ENCODE measurements at places on chromosomes 16 and 17. TPM values are rescaled to one million over a fixed set of nuclear protein-coding genes. Genes with fewer than 3 reads are reported as not detected.

DNA sequence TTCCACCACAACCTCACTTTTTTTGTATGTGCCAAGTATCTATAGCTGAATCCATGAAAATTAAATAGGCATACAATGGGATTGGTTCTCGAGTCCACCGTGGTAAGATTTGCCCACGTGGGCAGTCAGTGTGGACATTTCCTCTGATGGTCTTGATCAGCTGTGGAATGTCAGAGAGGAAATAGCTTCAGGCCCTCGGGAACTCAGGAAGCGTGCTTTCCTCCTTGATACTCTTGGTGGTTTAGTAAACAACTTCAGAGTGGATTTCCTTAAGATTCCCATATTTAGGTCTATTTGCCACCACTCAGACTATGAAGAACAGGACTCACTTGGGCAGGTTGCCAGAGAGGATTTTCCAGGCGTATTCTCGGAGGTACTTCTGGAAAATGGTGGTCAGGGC is 152.5 kb downstream of the VPS53 start:
- no peak for DNase-seq

CDH16 gene
- not detected for total RNA-seq

DNA sequence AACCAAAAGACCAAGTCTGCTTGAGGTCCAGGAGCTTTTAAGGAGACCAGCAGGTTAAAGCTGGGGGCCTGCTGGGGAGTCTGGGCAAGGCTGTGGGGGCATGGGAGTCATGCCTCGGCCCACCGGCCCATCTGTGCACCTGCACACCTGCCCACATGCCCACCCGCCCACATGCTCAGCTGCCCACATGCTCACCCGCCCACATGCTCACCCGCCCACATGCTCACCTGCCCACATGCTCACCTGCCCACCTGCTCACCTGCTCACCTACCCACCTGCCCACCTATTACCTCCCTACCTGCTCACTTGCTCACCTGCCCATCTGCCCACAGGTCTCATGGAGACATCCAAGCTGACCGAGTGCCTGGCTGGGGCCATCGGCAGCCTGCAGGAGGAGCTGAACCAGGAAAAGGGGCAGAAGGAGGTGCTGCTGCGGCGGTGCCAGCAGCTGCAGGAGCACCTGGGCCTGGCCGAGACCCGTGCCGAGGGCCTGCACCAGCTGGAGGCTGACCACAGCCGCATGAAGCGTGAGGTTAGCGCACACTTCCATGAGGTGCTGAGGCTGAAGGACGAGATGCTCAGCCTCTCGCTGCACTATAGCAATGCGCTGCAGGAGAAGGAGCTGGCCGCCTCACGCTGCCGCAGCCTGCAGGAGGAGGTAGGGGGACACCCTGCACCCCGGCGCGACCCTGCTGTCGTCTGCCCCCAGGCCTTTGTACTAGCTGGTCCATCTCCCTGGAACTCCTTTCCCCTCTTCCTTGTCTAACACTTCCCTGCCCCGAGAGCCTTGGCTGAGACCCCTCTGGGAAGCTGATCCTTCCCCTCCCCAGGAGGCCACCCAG is 14.0 kb downstream of the CARD14 start:
- DNase-seq = no peak

GRCh38 chr17:65065906-65066305 is 9.4 kb upstream of the GNA13 start:
- no peak for DNase-seq

GRCh38 chr16:19502395-19503131 is 19.3 kb downstream of the GDE1 start:
- peak; percentile 90 for DNase-seq

GPR179 gene
- 11.8 TPM for total RNA-seq

DNA sequence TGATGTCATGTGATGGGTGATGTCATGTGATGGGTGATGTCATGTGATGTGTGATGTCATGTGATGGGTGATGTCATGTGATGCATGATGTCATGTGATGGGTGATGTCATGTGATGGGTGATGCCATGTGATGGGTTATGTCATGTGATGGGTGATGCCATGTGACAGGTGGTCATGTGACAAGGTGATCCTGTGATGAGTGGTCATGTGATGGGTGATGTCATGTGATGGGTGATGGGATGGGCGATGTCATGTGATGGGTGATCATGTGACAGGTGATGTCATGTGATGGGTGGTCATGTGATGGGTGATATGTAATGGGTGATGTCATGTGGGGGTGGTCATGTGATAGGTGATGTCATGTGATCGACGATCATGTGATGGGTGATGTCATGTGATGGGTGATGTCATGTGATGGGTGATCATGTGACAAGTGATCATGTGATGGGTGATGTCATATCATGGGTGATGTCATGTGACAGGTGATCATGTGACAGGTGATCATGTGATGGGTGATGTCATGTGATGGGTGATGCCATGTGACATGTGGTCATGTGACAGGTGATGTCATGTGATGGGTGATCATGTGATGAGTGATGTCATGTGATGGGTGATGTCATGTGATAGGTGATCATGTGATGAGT is 17.2 kb downstream of the CD300LB start:
- DNase-seq = no peak

SLC9A5 gene
- 12.1 TPM for total RNA-seq

UTS2R gene
- total RNA-seq = 1.6 TPM

COPZ2 gene
- 8.4 TPM for total RNA-seq

DNA sequence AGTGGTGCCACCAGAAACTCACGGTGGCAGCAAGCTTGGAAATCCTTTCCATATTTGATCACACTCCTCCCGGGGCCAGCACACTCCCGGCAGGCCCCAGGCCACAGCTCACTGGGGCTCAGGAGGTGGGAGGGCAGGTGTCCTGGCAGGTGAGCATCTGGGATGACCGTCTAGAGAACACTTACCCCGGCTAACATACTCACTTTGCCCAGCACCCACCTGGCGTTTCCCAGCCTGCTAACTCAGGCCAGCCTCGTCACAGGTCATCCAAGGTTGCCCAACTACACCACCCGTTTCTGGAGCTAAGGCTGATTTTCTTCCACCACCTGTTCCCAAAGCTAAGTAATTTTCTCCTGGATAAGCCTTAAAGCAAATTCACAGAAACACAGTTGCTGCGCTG is 24.9 kb downstream of the FBXO31 start:
- no peak for DNase-seq

ZG16B gene
- total RNA-seq = not detected

GRCh38 chr17:71247441-71248015 is 873.3 kb upstream of the SOX9 start:
- no peak for DNase-seq

- no peak for DNase-seq
These were observed 257.4 kb upstream of the IRX5 start for GRCh38 chr16:54673313-54673712.
